NCI-H2029 (cell line): ENCODE measurements at places on chromosomes 13 and 19.

DNA sequence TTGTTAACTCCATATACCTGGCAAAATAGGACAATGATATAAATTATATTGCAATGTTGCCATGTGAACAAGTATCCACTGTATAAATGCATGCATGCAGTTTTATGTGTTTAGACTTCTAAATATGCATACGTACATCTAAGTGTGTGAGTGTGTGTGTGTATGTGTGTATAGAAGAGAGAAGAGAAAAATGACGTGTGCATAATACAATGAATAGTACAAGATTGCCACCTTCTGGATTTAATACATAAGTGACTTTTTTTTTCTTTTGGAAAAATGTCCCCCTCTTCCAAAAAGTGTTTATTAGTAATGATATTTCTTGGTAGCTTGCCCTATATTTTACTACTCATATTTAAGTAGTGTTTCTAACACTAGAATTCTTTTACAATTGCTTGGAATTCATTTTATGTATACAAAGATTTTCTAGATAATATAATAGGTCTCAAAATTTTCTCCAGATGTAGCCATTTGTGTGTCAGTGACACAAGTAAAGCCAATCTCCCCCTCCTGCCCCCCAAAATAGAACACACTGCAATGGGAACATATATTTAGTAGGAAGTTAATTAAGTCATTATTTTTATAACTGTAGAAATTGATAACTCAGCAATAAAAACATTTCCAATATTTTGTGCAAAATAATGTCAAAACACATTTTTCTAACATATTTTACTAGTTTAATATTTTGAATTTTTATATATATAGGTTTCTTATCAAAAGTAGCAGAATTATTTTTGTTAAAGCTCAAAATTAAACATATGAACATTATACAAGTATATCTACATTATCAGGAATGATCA lies 783.3 kb upstream of the ATXN8OS start:
- peak; percentile 26 for DNase-seq

DNA sequence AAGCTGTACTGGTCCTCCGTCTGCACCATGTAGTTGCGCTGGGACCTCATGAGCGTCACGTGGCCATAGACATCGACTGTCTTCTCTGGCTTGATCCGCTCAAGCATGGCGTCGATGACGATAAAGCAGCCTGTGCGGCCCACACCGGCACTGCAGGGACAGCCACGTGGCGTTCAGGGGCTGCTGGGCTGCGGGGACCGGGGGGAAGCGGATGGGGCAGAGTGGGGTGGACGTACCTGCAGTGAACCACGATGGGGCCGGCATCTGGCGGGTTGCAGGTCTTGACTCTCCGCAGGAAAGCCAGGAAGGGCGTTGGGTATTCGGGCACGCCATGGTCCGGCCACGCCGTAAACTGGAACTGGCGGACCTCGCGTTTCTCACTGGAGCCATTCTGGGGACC lies 128.5 kb downstream of the PTPRS start:
- DNase-seq = no peak

DNA sequence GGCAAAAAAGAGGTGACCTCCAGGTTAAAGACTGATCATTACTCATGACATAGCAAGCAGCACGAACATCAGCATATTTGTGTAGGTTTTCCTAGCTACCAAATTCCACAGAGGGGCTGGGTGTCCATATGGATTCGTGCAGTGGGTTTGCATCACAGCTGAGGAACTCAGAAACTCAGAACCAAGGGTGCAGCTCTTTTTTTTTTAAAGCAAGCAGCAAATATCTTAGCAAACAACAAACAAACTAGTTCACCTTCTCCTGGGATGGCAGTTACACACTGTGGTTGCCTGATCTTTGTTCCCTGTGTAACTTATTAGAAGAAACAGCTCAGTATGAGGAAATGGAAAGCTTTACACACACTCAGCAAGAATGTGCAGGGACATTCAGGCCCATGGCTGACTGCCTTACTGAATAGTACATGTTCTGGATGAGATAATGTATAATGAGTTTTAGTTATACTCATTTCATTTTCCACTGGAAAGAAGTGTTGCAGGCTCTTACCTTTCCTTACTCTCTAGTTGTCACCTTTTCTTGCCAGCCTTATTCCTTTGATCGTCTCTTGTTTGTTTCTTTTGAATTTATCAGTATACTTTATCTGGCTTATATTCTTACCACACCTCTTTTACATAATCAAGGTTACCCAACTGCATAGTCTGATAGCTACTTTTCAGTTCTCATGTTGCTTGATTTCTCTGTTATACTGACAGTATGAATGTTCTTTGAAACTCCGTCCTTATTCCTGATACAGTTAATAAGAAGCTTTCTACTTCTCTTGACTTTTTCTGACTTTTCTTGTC lies 4.3 kb downstream of the NDFIP2 start:
- no peak for DNase-seq

DNA sequence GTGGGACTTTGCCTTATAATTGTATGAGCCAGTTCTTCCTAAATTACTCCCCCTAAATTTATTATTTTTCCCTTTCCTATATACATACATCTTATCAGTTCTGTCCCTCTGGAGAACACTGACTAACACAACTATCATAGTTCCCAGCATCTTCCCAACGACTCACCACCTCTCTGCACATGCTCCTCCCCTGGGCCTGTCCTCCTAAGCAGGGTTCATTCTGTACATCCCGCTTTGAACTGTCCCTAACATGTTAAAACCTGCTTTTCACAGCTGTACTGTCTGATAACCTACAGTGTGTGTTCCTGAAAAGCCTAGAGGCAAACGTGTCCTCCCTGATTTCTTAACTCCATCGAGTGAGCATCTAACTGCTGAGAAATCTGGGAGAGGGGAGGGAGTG lies 141.7 kb downstream of the EFNB2 start:
- DNase-seq = no peak

- DNase-seq = no peak
Measured at GRCh38 chr13:51912091-51912490, 50.3 kb downstream of the CCDC70 start.
